ENCODE measurements at places on chromosomes 3 and 15.

- no peak for DNase-seq
Measured at GRCh38 chr3:141055136-141055535, 4.0 kb downstream of the SPSB4 start.

DNA sequence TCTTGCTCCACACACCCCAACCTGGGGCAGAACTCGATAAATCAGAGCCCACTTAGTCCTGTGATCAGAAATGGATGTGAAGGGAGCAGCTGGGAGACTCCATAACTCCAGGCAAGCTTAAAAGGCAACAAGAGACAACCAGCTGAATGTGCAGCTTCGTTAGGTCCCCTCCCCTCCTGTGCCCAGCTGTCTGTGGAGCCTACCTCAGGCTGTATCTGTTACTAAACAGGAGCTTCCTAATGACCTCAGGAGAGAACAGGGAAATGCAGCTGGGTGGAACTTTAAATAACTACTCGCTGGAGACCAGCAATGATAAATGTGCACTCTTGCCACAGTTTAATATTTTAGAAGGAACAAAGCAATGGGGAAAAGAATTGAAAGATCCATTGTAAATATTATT lies 25.9 kb downstream of the SLC9A9 start:
- no peak for DNase-seq

- DNase-seq: no peak
Measured at GRCh38 chr3:16767006-16767405, 117.7 kb upstream of the PLCL2 start.

DNA sequence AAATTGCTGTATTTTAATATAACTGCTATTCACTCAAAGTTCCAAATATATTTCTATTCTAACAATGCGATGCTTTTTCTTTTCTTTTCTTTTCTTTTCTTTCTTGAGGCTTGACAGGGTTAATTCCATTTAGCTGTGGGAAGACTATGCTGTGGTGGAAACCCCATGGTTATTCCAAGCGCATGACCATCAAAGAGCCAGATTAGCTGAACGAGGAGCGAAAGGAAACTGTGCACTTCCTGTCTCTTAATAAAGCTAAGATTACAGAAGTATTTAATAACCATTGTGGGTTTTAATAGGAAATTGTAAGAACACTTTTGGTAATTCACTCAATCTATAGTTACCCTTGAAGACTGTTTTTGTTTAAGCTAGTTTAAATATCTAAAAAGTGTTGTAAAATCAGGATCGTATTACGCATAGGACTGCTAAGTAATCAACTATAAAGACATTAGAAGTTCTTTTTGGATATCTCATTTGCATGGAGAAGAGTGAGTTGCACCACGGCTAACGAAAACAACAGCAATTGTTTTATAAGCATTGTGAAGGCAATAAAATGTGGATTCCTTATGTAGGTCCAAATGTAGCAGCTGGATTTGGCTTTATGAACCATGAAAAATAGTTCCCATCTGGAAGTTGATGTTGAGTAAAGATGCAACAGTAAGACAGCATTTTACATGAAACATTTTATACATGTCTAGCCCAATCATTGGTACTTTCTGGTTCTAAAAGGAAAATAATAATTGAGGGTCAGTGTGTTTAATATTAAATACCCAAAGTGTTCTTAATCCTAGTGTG lies 105.4 kb downstream of the ZIC1 start:
- DNase-seq: no peak

DNA sequence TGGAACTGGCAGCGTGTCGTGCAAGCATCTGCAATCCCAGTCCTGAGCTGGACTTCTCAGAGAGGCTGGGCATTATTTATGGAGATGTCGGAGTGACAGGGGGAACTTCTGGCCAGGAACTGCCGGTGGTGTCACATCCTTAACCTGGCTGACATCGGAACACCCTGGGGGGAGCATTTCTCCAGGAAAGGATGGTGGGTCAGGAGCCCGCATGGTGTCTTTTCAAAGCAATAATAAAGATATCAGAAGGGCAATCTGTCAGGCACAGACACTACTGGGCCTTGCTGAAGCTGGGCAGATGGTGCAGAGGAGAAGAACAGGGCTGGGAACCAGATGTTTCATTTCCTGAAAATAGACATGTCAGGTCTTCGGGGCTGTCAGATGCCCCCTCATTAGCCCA lies 133.5 kb downstream of the WNT7A start:
- DNase-seq: no peak

DNA sequence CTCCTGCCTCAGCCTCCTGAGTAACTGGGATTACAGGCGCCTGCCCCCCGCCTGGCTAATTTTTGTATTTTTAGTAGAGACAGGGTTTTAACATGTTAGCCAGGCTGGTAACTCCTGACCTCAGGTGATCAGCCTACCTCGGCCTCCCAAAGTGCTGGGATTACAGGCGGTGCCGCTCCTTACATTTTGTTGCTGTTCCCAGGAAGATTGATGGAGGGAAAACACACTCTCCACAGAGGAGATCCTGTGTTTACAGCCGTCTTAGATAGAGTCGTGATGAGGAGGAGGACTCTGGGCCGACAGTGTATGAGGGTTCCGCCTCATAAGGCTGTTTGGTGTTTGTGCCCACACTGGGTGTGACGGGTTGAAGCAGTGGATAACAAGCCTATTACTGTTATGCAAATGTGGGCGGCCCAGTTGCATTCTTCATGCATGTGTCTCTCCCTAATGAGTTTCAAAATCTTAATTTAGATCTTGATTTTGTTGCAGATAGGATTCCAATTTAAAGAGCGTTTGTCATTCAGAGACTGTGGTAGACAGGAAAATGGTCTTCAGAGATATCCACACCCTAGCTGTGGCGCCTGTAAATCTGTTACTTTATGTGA lies 60.0 kb downstream of the APBA2 start:
- no peak for DNase-seq

DNA sequence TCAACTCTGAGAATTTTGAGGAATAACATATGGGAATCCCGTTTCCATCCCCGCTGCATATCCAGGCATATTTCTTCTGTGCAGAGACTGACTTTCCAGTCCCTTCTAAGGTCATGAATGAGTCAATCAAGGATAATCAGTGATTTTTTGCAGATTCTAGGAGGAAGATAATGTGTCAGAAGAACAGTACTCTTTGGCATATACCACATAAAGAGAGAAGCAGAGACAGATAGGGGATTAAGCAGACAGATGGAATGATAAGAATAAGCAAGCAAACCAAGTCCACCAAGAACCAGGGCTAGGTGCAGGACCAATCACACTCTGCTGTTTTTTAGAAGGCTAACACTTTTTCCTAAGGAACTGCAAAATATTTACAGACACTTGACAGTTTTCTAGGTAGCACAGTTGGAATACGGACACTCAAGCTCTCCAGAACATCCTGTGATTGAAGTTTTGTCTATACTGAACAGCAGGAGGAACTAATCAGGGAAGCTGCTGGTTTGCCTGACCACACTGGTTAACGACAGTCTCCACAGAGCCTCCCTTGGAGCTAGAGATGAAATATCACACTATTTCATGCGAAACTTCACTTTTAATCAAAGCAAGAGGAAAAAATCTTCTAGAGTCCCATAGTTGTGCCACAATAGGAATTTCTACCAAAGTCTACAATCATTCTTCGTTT lies 450.0 kb upstream of the KCNMB2 start:
- no peak for DNase-seq

DNA sequence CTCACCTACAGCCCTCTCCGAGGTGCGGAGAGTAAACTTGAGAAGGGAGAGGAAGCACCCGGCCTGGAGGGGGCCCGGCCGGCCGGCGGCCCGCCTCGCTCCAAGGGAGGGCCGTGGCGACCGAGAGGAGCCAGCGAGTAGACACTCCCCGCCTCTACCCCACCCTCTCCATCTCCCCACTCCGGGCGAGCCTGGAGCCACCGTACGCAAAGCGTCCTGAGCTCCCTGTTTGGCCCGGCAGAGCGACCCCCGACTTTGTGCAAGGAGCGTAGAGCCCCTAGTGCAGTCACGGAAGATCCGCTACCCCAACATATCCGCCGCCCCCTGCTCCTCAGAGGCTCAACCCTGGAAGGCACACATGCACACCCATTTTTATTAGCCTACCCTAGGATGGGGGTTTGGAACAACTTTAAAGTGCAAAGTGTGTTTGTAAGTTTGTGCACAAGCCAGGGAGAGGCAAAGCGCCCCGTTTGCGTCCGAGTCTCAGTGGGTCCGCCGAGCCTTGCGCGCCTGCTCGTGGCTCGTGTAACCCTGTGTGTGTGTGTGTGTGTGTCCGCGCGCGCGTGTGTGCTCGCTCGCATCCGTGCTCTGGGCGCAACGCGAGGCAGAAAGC lies 508 bp upstream of the SMAD6 start:
- no peak for DNase-seq

- DNase-seq: no peak
Measured at GRCh38 chr3:15979495-15979894, 181.7 kb upstream of the ANKRD28 start.

GRCh38 chr15:41934843-41935242 lies 37.5 kb downstream of the EHD4 start:
- DNase-seq: peak; percentile 69

DNA sequence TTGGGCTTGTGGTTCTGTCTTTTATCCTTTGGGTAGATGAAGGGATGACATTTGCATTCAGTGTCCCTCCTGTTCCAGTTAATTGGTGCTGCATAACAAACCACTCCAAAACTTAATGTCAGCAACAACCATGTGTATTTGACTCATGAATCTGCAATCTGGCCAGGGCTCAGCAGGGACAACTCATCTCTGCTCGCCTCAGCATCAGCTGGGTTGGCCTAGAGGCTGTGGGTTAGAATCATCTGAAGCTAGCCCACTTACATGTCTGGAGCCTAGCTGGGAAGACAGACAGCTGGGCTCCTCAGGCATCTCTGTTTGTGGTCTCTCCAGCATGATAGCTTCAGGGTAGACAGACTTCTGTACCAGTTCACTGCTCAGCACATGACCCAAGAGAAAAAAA lies 92.0 kb downstream of the TMEM108 start:
- no peak for DNase-seq

DNA sequence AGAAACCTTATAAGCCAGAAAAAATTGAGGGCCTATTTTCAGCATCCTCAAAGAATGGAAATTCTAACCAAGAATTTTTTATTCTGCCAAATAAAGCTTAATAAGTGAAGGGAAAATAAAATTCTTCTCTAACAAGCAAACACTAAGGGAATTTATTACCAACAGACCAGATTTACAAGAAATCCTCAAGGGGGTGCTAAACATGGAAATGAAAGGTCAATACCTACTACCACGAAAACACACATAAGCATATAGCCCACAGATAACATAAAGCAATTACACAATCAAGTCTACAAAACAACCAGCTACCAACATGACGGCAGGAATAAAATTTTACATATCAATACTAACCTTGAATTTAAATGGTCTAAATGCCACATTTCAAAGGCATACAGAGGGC lies 883.5 kb downstream of the SI start:
- DNase-seq: no peak

GRCh38 chr3:32239307-32240158 lies 1.1 kb downstream of the CMTM8 start:
- no peak for DNase-seq

GRCh38 chr3:167084545-167084944 lies 295.6 kb downstream of the ZBBX start:
- no peak for DNase-seq

- DNase-seq: no peak
Measured at GRCh38 chr3:142279965-142280590, 54.7 kb upstream of the GK5 start.

- no peak for DNase-seq
Measured at GRCh38 chr15:87496109-87496508, 760.4 kb downstream of the NTRK3 start.

GRCh38 chr15:66707310-66708082 lies 5.5 kb downstream of the SMAD6 start:
- DNase-seq: no peak

Measured in breast epithelium (tissue), 4 donors.